Stimulated activated CD4-positive, alpha-beta T cell treated with anti-CD3 and anti-CD28 coated beads, TNF-alpha, amount 100 ng/mL, for 4 hours (primary cell): ENCODE measurements at places on chromosomes 6 and 20.

DNA sequence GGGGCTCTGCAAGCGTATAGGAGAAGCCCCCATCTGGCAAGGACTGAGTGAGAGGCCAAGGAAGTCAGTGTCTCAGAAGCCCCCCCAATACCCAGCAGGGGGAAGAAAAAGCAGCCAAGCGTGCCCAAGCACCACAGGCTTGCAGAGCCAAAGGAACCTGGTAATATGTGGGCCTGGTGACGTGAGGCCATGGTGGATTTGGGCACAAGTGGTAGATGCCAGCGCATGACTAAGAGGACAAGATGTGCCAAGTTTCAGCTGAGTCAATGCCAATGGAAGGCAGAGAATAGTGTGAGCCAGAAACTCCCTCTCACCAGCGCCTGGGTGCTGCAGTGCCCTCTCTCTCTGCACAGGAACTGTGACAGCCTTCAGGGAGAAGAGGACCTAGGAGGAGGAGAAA, 110.0 kb downstream of the QRSL1 start:
- no peak for DNase-seq

- DNase-seq, result no peak
These were observed 23.5 kb downstream of the CFAP206 start for GRCh38 chr6:87431263-87431662.

GRCh38 chr20:31788578-31788977, 30.6 kb upstream of the MYLK2 start:
- DNase-seq, result no peak

DNA sequence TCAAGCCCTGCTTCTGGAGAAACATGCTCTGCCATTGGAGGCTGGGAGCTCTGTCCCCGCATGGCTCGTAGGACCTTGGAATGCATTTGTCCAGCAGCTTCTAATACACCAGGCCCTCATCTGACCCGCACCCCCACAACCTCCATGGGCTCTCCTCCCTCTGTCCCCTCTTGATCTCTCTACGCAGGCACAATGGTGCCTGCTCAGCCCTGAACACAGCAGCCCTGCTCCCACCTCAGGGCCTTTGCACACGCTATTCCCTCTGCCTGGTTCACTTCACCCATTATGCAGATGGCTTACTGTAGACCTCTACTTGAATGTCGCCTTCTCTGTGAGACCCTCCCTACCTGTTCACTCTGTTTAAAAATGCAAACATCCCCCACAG, 27.0 kb upstream of the PTGIS start:
- no peak for DNase-seq

GRCh38 chr6:70860920-70861319, 95.9 kb downstream of the B3GAT2 start:
- no peak for DNase-seq

- DNase-seq, result no peak
These were observed 46.4 kb upstream of the CCN2 start for GRCh38 chr6:131997429-131998153.

DNA sequence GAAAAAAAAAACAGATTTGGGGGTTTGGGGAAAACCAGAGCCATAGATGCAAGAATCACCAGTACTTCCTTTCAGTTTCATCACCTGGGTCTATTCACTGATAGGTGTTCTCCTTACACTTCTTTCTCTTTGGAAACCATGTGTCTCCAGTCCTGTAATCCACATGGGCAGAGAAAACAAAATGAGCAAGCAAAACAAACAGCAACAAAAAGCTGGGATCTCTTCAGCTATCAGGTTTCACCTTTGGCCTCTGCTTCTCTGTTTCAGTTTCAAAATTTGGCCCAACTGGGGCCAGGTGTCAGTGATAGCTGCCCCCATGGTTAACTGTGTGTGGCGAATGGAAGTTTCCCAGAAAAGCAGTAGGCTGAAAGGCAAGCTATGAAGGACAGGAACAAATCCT, 220.0 kb upstream of the THBS2 start:
- DNase-seq, result no peak

- no peak for DNase-seq
These were observed 419.6 kb upstream of the MARCKS start for GRCh38 chr6:113437566-113437965.

DNA sequence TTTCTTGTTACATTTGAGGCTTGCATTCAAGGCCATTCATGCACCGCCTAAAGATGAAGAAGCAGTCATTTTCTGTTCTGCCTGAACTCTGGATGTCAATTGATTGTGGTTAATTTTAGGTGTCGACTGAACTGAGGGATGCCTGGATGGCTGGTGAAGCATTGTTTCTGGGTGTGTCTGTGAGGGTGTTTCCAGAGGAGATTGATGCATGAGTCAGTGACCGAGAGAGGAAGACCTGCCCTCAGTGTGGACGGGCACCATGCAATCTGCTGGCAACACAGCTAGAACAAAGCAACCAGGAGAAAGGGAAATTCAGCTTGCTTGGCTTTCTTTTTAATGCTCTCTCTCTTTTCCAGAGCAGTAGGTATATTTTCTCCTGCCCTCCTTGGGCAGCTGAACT, 164.1 kb upstream of the ECI2 start:
- no peak for DNase-seq

- no peak for DNase-seq
These were observed 75.0 kb upstream of the FUCA2 start for GRCh38 chr6:143586557-143586956.

- no peak for DNase-seq
These were observed 40.7 kb downstream of the PLCB4 start for GRCh38 chr20:9109566-9109965.

DNA sequence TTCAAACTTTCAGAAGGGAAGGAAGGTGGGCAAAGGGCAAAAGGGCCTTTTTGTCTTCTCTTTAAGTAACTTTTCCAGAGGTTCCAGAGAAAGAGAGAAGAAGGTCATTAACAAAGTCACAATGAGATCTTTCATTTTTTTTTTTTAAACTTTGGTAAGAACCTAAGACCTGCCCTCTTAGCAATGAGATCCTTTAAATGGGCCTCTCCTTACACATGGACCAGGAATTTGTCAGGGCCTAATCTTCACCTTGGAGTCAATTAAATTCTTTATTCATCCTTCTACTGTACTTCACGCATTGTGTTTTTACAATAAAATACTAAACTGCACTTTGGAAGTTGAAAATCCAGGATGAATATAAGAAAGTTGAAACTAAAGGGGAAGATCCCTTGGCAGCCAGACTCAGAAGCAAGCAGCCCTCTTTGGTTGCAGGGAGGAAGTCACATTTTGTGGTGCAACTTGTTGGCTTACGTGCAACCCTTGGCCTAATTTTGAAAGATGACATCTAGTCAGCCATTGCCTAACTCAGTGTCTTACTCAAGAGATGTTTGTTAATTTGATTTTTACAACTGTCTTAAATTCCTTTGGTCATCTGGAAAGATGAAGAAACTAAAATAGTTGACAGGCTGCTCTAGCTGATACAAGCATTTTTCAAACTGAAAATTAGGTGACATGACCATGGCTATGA, 11.9 kb upstream of the TMEM170B start:
- DNase-seq, result no peak

DNA sequence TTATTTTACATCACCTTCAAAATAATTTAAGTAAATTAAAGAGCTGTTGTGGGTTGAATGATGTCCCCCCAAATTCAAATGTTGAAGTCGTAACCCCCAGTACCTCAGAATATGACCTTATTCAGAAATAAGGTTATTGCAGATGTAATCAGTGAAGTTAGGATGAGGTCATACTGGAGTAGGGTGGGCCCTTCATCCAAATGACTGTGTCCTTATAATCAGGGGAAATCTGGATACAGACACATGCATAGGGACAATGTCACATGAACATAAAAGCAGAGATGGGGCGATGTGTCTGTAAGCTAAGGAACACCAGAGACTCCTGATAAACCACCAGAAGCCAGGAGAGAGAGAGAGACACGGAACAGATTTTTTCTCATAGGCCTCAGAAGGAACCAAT, 13.3 kb upstream of the IL20RA start:
- no peak for DNase-seq

DNA sequence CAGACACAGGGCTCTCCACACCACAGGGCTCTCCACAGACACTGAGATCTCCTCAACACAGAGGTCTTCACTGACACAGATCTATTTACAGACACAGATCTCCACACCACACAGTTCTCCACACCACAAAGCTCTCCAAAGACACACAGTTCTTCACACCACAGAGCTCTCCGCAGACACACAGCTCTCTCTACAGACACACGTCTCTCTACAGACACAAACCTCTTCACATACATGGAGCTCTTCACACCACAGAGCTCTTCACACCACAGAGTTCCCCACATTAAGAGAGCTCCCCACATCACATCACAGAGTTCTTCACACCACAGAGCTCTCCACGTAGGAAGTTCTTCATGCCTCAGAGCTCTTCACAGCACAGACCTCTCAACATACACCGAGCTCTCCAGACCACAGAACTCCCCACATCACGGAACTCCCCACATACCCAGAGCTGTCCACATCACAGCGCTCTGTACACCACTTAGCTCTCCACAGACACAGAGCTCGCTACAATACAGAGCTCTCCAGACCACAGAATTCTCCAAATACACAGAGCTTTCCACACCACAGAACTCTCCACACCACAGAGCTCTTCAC, 53.9 kb downstream of the ERMARD start:
- no peak for DNase-seq

DNA sequence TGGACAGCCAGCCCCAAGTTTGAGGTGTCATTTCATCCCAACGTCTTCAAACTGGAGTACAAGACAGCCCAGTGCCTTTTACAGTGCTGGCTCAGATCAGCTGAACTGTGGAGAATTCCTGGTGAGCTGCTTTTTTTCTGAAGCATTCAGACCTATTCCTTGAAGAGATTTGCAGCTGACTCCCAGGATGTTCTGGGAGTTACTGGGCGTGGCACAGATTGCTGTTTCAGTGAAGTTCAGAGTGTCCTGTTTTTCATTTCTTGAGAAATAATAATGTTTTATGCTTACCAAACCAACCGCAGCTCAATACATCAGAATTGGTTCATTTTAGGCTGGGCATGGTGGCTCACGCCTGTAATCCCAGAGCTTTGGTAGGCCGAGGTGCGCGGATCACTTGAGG, 33.4 kb upstream of the SRPK1 start:
- no peak for DNase-seq
